Activated T-helper 1 cell treated with anti-CD3 and anti-CD28 coated beads, Interleukin-2, amount 50 U/mL, for 16 hours (primary cell): ENCODE measurements at places on chromosomes 1 and 21.

- DNase-seq = no peak
Observed at GRCh38 chr1:61491497-61491896, 233.4 kb downstream of the TM2D1 start.

- no peak for DNase-seq
Observed at GRCh38 chr21:43919871-43920801, 55.1 kb downstream of the AGPAT3 start.

GRCh38 chr1:248730507-248731335, 24.8 kb downstream of the LYPD8 start:
- no peak for DNase-seq

DNA sequence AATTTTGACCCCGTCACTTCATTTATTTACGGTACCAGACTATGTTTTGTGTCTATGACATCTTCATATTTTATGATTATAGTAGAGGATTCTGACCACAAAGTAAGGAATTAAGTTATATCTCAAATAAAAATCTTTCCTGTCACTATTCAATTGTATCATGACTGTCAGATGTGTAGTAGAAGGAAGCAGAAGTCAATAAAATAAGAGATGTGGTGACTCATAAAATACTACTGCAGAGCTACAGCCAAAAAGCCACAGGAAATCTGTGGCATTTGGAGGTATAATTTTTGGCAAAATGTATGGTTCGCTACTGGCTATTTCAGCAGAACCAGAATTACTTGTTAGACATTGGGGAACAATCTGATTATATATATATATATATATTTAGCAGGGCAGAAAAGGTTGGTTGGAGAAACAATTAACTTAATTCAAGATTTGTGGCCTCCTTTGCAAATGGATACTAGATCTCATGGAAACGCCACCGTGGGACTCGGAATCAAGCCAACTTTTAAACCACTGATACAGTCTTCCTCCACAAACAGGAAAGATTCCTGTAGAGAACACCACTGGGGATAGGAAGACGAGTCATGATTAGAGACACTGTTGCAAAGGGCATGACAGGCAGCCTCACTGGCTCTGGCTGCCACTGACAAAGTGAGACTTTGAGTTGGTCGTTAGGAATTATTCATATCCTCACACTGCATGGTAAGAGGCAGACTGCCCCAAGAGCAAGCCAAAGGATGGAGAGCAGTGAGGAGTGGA, 5.1 kb downstream of the FCRL2 start:
- no peak for DNase-seq

- DNase-seq = no peak
Observed at GRCh38 chr1:240491156-240491555, 120.8 kb downstream of the GREM2 start.

DNA sequence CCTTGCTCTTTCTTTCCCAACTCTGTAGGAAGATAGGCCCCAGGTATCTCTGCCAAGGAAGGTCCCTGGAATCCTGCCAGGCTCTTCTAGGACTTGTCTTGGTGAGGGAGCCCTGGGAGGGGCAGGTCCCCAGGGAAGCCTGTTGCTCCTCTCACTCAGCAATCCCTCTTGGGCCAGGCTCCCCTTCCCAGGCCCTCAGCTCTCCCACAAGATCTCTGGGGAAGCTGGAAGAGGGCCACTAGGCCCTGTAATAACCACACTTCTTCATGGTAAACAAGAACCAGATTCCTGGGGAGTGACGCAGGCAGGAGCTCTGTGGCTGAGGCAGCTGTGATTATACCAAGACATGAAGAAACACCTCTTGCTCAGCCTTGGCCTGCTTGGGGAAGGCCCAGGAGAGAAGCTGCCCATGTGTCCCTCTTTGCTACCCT, 9.9 kb upstream of the MAPKAPK2 start:
- DNase-seq = no peak

- no peak for DNase-seq
Observed at GRCh38 chr1:114103992-114104391, 49.7 kb downstream of the SYT6 start.

DNA sequence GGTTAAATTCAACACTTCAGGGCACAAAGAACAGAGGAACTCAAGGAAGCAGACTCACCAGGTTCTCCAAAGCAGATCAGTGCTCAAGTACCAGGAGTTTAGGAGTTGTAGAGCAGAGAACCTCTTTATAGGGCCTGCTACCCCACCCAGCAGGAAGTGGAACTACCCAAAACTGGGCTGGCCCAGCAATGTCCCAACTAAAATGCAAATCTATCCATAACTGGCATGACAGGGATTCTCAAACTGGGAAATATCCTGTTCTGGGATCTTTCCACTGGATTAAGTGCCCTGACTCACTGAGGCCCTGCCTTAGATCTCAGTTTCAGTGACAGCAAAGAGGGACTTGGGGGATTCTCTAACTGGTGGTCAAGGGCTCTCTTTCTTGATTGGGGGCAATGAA, at the start of gene SPRR2E:
TSS of gene SPRR2E (minus strand) at position 101 of the 400 bp plus-strand sequence. CDS start 775 bp downstream, outside the sequence.
- no peak for DNase-seq

- DNase-seq = no peak
Observed at GRCh38 chr1:14499312-14500040, 99.0 kb upstream of the KAZN start.

- no peak for DNase-seq
Observed at GRCh38 chr1:225422031-225422605, 5.7 kb downstream of the LBR start.

DNA sequence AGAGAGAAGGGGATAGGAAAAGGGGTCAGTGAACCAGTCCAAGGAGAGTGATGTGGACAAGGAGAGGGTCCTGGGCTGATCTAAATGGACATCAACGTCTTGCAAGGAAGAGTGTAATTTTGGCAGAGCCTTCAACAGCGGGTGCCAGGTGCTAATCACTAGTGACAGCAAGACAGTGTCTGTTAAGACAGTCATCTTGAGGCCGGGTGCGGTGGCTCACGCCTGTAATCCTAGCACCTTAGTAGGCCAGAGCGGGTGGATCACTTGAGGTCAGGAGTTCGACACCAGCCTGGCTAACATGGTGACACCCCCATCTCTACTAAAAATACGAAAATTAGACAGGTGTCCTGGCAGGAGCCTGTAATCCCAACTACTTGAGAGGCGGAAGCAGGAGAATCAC, 12.2 kb upstream of the PADI6 start:
- no peak for DNase-seq

DNA sequence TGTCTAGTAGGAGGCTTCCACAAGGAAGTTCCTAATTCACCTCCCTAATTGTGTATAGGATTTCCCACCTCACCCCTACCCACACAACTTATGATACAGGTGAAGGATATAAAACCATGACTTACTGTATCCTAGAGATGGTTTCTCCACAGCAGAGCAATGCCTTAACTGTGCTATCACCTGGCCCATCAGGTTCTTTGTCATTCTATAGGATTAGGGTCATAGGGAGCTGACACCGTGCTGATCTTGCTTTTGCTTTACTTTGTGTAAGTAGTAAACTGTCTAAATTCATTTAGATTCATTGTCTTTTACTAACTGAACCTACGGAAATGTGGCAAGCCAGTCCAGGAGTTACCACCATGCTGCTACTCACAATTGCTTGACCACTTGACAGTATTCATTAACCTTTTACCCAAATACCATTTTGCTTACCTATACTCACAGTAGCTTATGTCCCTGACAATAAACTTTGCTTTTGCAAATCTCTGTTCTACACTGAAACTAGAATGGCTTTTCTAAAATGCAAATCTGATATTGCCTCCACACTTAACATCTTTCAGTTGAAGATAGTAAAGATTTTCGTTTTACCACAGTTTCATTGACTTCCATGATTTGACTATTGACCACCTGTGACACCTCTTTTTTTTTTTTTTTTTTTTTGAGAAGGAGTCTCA, 147.6 kb downstream of the IFI44 start:
- no peak for DNase-seq

DNA sequence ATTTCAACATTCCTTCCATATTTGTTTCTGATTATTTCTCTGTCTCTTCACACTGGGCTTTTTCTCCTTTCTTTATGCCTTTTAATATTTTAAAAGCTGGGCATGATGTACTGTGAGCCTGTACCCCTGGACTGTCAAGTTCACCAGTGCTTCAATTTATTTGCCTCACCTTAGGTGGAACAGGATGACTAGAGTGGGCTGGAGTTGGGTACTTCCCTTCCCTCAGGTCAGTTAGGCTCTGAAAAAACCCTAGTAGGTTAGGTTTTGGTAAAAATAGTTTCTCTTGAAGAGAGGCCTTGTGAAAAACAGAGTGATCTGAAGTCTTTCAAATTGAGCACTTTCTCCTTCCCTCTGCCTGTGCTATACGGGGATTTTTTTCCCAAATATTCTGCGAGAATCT, 163.0 kb upstream of the LYPLAL1 start:
- DNase-seq = no peak
